NCI-H1105 treated with DMSO at 0.1 percent for 48 hours (cell line): ENCODE measurements at places on chromosomes 7 and 10.
A peak's percentile ranks its signal among the peaks of the same experiment; 100 is the strongest.

DNA sequence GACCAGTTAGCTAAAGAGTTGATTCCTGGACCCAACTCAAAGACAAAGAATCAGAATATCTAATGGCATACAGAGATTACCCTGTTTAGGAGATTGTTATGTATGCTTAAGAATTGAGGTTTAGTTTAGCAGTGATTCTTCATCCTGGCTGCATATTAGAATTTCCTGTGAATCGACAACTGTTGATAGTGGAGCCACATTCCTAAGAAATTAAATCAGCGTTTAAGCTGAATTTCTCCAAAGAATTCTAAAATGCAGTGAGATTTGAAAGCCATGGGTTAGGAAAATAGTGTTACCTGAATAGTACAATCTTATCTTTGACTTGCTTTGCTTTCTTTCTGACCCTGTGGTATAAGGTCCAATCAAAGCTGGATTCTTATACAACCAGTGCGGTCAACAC lies 16.4 kb upstream of the FERD3L start:
- no peak for DNase-seq

- no peak for DNase-seq
These were observed 26.1 kb downstream of the IL15RA start for GRCh38 chr10:5951167-5951711.

DNA sequence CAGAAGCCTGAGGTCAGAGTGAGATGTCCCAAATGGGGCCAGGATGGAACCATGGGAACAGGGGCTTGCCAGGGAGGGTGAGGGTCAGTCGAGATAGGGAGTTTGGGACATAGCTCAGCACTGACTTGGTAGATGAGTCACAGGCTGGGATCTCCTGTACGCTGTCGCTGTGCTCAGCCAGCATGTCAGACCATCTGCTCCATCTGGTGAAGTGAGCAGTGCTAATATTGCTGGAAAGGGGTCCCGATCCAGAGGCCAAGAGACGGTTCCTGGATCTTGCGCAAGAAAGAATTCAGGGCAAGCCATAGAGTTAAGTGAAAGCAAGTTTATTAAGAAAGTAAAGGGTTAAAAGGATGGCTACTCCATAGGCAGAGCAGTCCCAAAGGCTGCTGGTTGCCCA lies 505.6 kb downstream of the GALNT17 start:
- DNase-seq = no peak

DNA sequence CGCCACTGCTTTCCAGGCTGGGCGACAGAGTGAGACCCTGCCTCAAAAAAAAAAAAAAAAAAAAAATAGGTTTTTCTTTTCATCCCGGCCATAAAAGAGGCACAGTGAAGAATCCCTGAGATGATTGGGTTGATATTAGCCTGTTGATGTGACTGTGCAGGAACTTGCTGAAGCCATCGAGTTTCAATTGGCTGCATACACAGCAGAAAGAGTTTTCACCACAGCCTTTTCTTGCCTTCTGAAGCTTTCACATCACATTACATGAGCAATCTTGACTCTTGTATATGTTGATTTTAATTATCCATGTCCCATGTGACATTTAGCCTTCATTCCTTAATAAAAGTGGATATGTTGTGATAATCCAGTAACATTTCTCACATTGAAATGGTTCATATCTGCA lies 14.9 kb upstream of the PLXDC2 start:
- no peak for DNase-seq

GRCh38 chr7:140327261-140327661 lies 71.1 kb downstream of the SLC37A3 start:
- DNase-seq = no peak

GRCh38 chr10:108812296-108812695 lies 1111.0 kb downstream of the XPNPEP1 start:
- no peak for DNase-seq

DNA sequence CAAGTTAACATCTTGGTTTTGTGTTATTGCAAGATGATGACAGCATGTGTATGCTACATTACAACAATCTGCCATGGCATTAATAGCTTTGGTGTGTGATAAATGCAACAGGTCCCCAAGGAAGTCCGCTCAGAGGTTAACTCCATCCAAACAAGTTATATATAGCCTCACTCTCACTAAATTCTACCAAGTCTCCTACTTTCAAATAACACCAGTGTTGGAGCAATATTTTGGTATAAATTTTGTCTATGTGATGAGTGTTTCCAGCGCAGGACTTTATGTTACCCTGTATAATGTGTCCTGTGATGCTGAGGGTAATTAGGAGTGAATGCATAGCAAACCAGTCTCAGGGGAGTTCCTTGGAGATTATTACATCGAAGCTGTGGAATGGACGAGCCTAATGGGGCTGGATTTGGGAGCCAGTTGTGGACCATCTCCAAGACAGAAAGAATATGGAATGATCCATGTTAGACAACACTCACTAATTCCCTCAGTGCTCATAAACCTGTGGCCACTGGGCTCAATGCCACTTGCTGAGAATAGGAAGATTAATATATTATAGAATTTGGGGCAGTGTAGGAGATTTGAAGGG lies 127.6 kb upstream of the CXCL12 start:
- no peak for DNase-seq

DNA sequence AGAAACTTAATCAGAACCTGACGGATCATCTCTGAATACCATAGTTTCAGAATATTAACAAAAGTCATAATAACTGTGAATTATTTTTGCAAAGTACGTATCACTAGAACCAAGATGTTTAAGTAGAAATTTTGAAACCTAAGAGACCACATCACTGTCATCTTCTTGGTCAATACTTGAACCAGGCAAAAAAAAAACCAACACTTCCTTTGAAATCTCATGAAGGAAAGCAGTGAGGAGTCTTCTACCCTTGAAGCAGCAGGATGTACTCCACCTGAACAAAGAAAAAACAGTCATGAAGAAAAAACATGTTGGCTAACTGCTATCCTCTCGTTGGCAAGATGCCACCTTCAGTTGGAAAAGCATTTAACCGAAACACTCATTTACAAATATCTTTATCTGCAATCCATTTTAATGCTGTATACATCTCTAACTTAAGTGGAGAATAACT lies 82.4 kb downstream of the SRPK2 start:
- DNase-seq = peak; percentile 82

GRCh38 chr10:88544140-88544870 lies 38.8 kb downstream of the RNLS start:
- DNase-seq = no peak

- DNase-seq = no peak
These were observed 210.3 kb downstream of the PTEN start for GRCh38 chr10:88073682-88074081.
